ENCODE measurements at places on chromosomes 3 and 15.

DNA sequence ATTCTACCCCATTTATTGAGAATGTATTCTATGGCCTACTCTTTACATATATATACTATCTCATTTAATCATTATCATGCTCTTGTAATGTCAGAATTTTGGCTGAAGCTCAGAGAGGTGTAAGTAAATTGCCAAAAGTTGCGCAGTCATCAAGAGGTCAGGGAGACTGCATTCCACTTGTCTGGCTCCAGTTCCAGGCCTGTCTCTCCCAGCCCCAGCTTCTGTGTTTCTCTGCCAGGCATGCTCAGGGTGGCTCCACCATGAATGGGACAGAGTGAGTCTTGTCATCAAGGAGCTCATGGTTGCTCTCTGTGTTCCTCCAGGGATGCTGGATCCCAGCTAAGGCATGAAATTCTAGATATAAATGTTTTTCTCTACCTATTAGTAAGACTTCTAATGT, 635.1 kb upstream of the MDFIC2 start:
- DNase-seq = no peak

DNA sequence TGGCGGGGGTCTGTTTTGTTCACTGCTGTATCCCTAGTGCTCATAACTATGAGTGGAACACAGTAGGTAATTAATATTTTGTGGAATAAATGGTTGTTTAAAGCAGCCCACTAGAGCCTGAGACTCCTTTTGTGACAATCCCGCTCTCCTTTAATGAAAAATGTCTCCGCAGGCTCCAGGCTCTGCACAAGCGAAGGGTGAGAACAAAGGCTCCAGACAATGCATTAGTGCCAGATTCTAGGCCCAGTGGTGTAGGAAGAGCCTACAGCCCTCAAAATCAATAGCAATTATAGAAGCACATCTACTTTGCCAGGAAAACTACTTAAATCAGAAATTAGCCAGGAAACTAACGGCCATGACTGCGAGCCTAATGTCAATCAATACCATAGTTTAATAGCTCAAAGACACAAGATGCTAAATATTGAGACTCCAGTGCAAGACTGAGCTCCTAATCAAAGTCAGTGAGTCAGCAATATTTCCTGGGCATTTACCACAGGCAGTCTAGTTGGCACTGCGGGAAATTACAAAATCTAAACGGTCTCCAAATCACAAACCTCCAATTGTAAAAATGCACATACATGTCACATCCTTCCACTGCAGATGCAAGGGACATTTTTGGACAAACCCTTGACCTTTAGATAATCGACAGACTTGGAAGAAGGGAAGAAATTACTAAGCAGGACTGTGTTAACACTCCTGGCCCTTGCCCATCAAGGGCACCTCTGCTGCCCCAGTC, 2.3 kb downstream of the ANXA2 start:
- no peak for DNase-seq

DNA sequence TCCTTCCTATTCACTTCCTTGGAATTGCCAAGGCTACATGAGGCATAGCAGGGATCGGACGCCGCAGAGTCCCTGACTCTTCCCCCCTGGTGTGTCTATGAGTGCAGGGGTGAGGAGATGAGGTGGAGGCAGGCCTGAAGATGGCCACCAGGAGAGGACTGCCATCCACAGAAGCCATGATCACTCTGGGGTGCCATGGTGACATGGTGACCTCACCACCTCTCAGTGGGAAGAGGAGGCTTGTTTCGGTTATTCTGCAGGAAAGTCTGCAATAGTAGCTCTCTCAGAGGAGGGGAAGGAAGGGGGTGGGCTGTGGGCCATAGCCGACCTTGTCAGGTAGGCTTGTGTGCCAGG, 57.0 kb upstream of the LIMD1 start:
- no peak for DNase-seq

DNA sequence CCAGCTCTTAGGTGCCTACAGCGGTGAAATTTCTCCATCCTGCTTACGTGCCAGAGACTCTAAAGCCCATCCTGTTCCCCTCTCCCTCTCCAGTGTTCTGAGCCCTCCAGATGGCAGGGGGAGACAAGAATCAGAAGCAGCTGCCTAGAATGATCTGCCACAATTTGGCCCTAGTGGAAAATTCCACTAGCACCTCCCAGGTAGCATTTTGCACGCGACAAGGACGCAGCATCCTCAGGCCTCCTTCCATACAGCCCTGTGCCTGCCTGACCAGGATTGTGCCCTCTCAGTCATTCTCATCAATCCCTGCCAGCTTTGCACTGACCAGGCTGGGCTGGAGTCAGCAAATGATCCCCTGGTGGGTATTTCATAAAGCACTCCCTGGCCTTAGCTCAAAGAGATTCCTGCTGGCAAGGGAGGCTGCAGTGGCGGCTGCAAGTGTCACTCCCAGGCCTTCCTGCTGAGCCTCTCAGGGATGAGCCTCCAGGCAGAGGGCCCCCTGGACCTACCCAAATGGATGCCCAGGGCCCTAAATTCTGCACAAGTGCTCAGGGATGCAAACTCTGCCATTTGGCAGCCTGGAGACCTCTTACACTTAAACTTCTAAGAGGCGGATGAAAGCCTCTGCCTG, 130.2 kb upstream of the ATP2B2 start:
- no peak for DNase-seq

GRCh38 chr15:62853841-62854225, 188.7 kb upstream of the TPM1 start:
- no peak for DNase-seq

- DNase-seq = no peak
These were observed 283.3 kb downstream of the FEZF2 start for GRCh38 chr3:62090066-62090465.

All from brain pericyte (primary cell).